Muscle of leg (tissue), 16 donors: ENCODE measurements at places on chromosomes 6 and 20.

GRCh38 chr6:96812077-96812703 is 25.1 kb downstream of the GPR63 start:
- DNase-seq = no peak

DNA sequence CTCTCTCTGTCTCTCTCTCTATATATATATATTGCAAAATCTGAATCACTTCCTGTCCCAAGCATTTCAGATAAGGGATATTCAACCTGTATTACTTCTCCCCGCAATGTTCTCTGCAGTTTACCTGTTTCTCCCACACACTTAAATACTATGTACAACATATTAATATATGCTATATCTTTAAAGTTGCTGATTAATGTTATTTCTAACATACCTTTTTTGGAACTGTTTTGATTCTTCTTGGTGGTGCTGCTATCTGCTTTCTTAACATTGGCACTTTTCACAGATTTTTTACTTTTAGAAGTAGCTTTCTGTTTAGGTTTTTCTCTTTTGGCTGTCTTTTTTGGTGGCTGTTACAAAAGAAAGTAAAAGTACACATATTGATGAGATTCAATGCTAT is 27.2 kb downstream of the DEK start:
- DNase-seq = no peak

- peak; percentile 76 for DNase-seq
Observed at GRCh38 chr6:73451223-73452106, 632 bp downstream of the CGAS start.

- no peak for DNase-seq
Observed at GRCh38 chr6:104087765-104088164, 772.0 kb downstream of the HACE1 start.

DNA sequence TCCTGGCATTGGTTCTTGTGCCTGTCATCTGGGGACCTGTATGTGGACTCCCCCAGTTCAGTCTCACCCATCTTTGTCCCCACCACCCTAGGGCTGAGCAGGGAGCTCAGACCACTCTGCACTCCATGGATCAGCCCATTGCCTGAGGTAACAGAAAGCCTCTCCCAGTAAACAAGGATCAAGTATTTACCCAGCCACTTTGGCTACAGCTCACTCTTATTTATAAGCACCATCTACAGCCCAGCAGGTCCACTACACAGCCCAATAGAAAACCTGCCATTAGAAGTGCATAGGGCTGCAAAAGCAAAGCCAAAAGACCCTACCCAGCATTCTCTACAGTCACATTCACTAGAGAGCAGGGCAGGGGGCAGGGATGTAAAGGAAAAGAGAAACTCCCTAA is 335.0 kb upstream of the SYNCRIP start:
- DNase-seq = no peak

DNA sequence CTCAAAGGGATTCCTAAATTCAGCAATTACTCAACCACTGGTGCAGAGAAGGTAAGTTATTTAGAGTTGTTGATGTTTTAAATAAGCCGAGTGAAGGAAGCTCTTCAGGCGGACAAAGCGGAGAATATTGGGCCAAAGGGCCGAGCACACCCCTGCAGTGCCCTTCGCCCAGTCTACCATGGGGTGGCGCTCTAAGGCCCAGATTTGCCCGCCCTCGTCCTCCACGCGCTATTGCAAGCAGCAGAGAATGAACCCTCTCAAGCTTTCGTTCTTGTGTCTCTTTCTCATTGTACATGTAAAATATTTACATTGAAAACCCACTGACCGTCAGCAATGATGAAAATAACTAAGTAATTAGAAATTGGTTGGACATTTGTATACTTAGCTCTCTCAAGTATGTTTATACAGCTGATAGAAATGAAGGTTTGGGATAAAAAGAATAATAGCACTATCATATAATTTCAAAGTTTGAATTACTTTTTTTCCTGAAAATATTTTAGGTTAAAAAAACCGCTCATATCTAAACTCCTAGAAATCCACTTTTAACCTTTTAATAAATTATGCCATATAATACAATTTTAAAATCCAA is 195.0 kb upstream of the CEP162 start:
- peak; percentile 78 for DNase-seq

DNA sequence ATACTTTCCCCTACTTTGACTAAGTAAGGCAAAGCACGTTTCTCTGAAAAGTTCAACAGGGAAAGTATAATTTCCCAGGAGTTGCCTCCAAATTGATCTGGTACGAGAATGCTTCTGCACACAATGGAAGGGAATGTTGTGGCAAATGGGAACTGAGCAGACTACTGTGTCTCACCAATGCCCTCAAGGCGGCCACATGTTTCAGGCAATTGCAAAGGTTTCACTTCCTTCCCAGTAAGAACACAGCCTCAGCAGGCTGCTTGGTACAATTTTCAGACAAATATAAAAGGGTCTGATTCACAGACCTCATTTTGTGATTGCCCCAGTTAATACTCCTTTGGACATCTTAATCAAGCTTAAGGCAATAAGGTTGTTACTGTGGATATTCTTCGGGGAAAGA is 71.2 kb downstream of the KIAA0319 start:
- peak; percentile 27 for DNase-seq

GRCh38 chr20:10006447-10007090 is 28.2 kb upstream of the ANKEF1 start:
- DNase-seq = peak; percentile 11

DNA sequence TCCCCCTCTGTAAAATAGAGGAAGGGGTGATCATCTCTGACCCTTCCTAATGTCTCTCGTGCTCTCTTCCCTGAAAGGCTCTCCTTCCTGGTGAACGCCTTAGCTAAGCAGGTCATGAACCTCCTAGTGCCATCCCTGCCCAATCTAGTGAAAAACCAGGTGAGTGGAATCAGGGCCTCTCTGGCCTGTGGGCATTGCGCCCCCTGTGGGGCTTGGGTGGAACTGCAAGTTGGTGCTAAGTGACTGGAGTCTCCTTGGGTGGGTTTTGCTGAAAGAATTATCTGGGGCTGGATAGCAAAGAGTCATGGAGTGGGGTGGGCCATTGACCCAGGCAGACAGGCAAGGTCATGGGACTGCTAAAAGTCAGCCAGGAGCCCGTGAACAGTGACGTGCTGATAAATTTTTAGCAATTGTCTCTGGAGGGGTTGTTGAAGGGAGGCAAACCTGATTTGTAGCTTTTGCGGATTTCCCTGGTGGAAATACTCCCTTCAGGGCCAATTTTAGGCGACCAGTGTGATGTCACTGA is 8.9 kb downstream of the BPIFB1 start:
- DNase-seq = peak; percentile 18

GRCh38 chr20:20412750-20413149 is 44.8 kb downstream of the INSM1 start:
- DNase-seq = no peak

- no peak for DNase-seq
Observed at GRCh38 chr20:2118783-2119182, 17.2 kb downstream of the STK35 start.

DNA sequence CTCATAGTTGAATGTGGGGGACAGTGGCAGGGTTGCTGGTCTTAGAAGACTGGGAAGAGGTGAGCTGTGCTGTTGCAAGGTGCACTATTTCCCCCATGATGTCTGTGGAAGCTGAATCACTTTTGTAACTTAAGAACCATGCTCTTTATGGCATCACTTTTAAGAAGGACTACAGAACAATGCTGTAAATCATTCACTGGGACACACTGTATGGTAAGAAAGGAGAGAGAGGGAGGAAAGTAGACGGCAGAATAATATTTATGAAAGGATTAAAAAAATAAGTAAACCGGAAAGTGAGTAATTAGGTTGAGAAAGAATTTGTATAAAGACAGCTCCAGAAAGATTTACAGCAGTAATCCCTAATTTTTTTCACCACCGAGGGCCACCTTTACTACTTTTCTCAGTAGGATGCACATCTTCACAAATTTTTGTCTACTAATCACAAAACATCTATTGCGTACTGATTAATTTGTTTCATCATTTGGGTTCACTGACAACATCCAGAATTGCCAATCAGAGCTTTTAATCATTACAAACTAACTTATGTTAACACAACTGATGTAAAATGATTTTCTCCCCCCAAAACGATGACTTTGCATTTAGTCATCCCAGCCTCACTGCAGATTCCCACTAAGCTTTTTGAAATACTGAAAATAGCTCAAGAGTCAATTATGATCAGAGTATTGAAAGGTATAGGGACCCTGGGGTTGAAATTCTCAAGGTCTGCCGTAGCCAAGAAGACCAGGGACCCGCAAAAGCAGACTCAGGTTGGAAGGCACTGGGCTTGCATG is 560.7 kb upstream of the NOX3 start:
- no peak for DNase-seq

DNA sequence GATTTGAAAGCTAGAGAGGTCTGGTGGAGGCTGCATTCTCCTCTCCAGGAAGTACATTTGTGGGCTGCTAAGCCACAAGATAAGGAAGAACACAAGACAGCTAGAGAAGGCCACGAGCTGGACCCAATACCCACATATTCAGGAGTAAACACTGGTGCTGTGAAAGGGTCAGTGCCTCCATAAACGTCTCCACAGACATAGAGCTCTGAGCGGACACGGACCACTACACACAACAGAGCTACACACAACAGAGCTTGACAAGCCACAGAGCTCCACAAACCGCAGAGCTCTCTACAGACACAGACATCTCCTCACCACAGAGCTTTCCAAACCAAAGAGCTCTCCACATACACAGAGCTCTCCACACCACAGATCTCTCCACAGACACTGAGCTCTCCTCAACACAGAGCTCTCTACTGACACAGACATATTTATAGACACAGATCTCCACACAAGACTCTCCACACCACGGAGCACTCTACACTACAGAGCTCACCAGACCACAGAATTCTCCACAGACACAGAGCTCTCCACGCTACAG is 51.9 kb downstream of the ERMARD start:
- no peak for DNase-seq

DNA sequence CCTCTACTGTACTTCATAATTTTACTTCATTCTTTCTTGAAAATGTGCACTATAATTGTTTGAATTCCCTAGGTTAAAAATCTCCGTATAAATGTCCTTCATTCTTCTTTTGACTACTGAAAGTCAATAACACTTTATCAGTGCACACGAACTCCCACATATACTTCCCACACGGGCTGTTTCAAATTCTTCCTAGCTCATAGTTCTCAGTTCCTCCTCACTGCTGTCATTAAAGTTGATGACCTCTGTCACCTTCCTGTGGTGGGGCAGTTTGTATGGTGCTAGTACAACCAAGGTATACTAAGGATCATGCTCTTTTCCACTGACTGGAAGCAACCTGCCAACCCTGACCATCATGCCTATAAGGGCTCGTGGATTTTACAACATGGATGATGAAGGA is 40.0 kb upstream of the CD2AP start:
- peak; percentile 25 for DNase-seq

DNA sequence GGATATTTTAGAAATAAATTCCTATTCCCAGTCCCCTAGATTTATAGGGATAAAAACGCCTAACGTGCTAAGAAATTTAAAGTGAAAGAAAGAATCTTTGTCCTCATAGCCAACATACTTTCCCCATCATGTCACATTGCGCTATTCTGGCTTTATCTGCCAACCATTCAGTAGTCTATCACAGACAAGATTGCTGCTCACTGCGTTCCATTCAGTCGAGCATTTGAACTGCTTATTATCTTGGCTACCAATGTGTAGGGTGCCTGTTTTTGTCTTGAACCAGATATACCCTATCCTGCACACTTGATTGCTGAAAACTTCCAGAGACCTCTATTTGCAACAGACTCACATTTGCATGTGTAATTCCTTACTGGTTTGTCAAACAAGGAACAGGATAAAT is 751.5 kb downstream of the EPHA7 start:
- peak; percentile 75 for DNase-seq

GRCh38 chr6:53269827-53270226 is 78.9 kb downstream of the ELOVL5 start:
- DNase-seq = no peak

DNA sequence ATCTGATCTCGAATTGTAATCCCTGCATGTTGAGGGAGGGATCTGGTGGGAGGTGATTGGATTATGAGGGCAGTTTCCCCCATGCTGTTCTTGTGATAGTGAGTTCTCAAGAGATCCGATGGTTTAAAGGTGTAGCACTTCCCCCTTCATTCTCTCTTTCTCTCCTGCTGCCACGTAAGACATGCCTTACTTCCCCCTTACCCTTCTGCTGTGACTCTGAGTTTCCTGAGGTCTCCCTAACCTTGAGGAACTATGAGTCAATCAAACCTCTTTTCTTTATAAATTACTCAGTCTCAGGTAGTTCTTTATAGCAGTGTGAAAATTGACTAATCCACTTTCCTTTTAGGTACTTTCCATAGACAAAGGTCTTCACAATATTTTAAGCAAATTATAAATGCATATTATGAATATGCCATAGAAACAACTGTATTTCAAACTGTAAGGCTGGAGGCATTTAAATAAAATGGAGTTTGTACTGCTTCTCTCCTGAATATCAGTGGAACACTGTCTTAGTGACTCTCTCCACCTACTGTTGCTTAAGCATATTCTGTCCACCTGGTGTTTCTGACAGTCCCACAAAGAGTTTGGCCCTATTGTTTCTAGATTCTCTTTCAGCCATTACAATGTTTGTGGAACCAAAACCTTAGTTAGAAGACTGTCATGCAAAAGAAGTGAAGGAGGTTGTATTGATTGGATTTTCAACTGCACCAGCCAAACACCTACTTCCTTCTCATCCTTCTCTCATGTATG is 24.3 kb upstream of the IL17A start:
- DNase-seq = no peak
